ENCODE measurements at places on chromosomes 3 and 15.

GRCh38 chr3:31621314-31621713 is 88.6 kb downstream of the STT3B start:
- no peak for DNase-seq

DNA sequence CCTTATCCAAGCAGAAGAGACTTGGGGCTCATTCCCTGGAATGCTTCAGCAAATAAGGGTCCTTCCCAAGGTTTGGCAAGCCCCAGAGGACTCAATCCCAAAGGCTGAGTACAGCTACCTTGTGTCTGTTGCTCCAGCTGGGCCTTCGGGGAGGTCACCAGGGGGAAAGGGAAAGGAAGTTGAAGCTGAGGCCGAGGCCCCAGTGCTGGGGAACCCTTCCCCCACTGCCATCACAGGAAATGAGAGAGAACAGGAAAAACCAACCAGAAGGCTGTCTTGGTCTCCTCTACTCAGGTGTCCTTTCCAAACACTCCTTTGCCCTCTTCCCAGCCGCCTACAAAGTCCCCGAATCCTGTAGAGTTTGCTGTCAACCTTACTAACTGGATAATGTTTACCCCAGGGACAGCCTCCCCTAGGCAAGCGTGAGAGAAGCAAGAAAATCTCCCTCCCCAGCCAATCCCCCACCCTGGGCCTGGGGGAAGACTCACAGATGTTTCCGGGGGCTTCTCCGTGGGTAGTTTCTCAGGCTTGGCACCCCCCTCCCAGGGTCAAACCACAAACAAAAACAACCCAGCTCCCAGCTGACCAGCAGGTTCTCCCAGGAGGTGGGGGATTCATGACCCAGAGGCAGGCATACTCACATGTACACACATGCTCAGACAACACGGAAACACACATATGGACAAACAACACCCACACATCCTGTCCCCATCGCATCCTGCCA is 5.5 kb downstream of the CSRNP1 start:
- DNase-seq = peak; percentile 88

GRCh38 chr3:111954228-111954990 is 24.4 kb upstream of the ABHD10 start:
- DNase-seq = no peak

- DNase-seq = no peak
Measured at GRCh38 chr3:135491491-135492205, 473.9 kb upstream of the PPP2R3A start.

DNA sequence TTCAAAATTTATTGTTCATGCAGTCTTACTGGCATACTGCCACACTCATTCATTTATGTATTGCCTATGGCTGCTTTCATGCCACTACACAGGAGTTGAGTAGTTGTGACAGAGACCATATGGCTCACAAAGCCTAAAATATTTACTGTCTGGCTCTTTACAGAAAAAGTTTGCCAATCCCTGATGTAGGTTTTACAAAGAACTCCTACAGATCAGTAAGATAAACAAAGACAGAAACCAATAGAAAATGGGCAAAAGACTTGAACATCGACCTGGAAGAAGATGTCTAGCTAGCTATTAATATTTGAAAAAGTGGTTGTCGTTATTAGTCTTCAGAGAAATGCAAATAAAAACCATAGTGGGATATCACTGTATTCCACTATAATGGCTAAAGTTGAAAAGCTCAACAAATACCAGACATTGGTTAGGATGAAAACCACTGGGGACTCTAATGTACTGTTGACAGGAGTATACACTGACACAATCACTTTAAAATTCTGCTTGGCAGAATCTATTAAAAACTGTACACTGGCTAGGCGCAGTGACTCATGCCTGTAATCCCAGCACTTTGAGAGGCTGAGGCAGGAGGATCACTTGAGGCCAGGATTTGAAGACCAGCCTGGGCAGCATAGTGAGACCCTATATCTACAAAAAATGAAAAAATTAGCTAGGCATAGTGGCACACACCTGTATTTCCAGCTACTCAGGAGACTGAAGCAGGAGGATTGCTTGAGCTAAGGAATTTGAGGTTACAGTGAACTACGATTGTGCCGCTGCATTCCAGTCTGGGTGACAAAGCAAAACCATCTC is 87.7 kb downstream of the NEO1 start:
- DNase-seq = no peak

DNA sequence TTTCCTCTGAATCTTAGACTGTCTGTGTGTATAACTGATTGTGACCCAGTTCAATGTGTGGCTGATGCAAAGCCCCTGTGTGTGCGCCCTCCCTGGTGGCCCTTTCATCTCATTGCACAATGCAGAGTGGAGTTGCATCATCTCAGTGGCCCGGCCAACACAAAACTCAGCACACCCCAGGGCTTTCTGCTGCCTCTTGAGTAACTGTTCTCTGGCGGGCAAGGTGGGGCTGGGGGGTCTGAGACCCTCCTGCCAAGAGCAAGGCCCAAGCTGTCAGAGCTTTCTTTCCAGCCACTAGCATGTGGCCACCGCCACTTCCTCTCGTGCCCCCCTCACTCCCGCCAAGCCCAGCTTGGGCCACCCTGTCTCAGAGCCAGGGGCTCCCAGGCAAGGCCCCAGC is 80.7 kb upstream of the ALDH1L1 start:
- DNase-seq = peak; percentile 75

- no peak for DNase-seq
Measured at GRCh38 chr3:108394563-108394962, 98.2 kb downstream of the HHLA2 start.

DNA sequence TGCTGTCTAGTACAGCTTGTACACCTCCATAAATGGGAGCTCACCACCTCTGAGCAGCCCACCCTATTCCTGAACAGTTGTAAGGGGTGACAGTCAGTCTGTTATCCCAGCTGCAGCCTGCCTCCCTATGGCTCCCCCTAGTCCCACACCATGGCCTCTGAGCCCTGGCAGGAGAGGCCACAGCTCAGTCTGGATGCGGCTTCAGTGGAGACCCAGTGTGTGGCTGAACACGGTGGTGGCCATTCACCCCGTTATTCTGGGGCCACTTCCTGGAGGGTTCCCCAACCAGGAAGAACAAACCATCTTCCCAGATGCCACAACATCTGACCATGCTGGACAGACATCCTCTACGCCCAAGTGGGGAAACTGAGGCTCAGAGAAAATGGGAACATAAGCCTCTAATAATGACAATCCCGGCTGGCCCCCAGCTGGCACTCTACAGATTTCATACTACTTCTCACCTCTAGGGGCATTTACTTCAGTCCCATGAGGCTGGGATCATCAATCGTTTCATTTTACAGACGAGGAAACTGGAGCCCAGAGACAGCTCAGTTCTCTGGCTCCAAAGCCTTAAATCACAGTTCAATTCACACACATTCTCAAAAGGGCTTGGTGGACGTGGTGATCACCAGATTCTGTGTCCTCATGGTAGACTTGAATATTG is 9.2 kb upstream of the GRIP2 start:
- peak; percentile 61 for DNase-seq

GRCh38 chr15:60899322-60899966 is 329.7 kb downstream of the RORA start:
- no peak for DNase-seq

GRCh38 chr3:132669256-132669777 is 9.2 kb downstream of the UBA5 start:
- no peak for DNase-seq

DNA sequence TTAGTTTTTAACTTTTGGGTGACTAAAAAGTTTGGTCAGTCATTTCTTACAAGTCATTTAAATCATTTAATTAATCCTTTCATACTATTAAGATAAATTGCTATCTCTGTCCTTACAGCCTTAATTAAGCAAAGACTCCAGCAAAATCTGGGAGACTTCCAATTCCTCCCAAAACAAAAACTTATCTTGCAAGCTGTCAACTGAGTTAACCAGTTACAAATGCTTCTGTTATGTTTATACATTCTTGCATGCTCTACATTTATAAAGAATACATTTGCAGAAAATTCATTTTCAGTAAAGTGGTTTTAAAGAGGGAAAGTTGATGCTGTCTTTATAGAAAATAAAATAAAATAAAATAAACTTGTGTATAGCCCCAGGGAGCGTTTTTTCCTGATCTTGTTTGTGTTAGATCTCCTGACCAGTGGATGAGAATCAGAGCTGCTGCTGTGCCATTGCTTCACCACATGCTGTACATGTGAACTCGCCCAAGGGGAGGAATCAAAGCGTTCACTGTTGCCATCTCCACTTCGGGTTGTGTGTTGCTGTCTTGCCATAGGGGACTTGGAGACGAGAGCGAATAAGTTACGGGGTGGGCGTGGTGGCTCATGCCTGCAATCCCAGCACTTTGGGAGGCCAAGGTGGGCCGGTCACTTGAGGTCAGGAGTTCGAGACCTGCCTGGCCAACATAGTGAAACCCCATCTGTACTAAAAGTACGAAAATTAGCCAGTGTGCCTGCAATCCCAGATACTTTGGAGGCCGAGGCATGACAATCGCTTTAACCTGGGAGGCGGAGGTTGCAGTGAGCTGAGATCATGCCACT is 5.5 kb downstream of the CCR4 start:
- DNase-seq = no peak

GRCh38 chr15:56920367-56920627 is 1.9 kb downstream of the TCF12 start:
- peak; percentile 75 for DNase-seq

DNA sequence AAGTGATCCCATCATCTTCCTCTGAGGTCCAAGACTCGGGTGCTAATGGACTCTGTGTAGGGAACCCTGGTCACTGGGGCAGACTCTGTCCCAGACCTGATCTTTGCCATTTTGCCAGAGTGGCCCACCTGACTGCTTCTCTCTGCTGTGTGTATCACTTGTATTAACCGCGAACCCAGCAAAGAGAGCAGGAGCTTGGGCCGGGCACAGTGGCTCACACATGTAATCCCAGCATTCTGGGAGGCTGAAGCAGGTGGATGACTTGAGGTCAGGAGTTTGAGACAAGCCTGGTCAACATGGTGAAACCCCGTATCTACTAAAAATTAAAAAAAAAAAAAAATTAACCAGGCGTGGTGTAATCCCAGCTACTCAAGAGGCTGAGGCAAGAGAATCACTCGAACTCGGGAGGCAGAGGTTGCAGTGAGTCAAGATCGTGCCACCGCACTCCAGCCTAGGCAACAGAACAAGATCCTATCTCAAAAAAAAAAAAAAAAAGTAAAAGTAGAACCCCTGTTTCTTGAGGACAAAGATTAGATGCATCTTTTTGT is 32.9 kb upstream of the CYP11A1 start:
- no peak for DNase-seq

- no peak for DNase-seq
Measured at GRCh38 chr3:49600781-49601180, 46.5 kb downstream of the BSN start.

DNA sequence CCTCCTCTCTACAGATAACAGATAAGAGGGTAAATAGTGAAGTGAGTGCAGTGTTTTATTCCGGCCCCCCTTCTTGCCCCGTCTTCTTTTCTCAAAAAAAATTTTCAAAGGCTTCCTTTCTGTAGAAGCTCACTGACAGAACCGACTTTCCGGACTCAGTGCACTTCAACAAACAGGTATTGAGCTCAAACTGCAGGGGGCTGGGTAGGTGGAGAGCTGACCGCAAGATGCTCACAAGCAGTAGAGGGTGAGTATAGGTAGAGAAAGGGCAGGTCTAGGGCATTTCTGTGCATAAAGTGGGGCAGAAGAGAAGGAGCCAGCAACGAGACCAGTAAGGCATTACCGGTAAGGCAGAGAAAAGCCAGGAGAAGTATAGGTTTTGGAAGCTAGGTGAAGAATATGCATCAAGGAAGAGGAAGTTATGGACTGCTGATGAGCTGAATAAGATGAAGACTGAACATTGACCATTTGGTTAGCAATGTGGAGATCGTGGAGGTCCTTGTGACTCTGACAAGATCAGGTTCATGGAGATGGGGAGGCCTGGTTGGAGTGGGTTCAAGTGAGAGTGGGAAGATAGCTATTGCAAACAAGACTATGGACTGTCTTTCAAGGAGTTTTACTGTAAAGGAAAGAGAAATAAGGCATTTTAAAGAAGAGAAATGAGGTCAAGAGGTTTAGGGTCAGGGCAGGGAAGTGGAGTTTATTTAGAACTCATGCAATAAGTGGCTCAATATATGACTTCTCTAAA is 97.4 kb downstream of the ST6GAL1 start:
- peak; percentile 66 for DNase-seq

DNA sequence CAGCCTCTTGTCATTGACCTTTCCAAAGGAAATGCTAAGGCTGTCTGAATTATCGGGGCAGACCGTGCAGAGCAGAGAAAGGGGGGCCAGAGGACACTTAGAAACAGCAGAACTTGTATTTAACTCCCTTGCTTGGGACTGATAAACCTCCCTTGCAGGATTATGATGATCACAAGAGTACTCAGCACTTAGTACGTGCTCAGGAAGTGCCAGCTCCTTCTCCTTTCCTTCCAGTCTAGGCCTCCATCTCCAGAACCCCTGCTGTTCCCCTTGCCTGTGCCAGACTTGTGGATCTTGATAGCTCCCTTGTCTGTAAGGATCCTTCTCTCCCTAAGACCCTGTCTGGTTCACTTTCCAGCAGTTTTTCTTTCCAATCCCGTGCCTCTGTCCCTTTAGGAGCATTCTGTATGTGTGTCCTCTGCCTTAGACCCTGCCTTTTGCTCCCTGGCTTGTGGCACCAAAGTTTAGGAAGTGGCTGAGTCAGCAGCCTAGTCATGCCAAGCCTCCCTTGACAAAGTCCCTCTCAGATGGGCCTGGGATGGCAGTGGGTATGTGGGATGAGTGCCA is 747 bp downstream of the SORD start:
- DNase-seq = no peak

DNA sequence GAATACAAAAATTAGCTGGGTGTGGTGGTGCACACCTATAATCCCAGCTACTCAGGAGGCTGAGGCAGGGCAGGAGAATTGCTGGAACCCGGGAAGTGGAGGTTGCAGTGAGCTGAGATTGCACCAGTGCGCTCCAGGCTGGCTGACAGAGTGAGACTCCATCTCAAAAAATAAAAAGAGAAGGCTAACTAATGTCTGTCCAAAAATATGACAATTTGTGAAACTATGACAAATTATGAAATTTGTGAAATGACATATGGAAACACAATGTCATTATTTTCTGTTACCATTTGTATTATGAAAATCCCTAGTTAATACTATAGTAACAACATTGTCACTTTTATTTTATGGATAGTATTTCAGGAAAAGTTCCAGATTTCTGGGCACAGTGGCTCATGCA is 1306.3 kb upstream of the EPHA6 start:
- DNase-seq = no peak

DNA sequence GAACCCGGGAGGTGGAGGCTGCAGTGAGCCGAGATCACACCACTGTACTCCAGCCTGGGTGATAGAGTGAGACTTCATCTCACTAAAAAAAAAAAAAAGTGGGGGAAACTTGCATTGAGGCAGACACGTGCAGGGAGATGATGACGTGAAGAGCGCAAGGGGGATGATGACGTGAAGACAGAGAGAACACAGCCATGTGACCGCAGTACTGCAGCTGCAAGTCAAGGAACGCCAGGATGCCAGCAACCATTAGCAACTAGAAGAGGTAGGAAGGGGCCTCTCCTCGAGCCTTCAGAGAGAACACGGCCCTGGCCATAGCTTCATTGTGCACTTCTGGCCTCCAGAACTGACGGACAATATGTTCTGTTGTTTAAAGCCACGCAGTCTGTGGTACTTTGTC is 28.3 kb downstream of the RFT1 start:
- DNase-seq = no peak

GRCh38 chr3:177833332-177833731 is 636.0 kb upstream of the TBL1XR1 start:
- DNase-seq = no peak

Measured in Karpas-422 (cell line).